ENCODE measurements at places on chromosomes 4 and X. TPM values are rescaled to one million over a fixed set of nuclear protein-coding genes. Genes with fewer than 3 reads are reported as not detected.

DNA sequence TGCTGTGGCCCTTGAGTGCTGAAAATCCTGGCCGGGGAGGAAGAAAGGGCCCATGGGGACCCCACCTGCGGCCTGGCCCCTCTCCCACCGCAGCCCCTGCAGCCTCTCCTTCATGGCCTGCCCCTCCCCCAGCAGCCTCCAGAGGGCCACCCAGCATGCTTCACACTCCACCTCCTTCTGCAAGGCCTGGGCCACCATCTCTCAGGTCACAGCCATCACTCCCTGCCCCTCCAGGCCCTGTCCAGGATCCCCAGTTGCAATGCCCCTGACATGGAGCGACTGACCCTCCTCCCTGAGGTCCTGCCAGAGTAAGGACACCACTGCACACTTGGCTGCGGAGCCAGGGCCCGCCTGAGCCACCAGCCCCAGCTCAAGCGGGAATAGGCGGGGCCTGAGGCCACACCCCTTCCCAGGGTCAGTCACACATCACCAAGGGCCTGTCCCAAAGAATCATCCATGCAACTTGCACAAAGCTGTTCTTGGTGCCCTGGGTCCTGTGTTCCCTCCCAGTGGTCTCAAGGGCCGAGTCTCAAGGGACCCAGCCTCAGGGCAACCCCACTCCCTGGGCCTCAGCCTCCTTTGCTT is 32.9 kb downstream of the CCNQ start:
- DNase-seq: no peak

- DNase-seq: peak; percentile 67
Observed at GRCh38 chrX:23773601-23774175, 9.3 kb upstream of the SAT1 start.

GRCh38 chr4:144647095-144647561 is 1.2 kb downstream of the HHIP start:
- DNase-seq: peak; percentile 27

GRCh38 chr4:156824451-156825060 is 147.0 kb downstream of the PDGFC start:
- no peak for DNase-seq

- DNase-seq: no peak
Observed at GRCh38 chr4:55838952-55839351, 14.5 kb upstream of the EXOC1 start.

GRCh38 chrX:112802541-112802940 is 38.1 kb downstream of the AMOT start:
- DNase-seq: no peak

DNA sequence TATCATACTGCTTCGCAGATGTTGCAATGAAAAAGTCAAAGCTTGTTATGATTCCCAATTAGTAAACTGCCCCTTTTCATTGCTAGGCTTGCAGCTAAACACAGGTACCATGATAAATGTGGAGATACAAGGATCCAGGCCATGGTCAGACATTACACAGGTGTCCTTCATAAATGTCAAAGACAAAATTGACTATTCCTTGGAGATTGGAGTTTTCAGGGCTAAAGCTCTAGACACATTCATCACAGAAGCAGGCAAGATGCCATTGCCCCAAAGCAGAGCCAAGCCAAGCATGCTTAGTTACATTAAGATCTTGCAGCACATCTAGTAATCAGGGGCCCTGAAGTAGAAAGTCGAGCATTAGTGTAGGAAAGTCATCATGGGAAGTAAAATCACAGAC is 111.3 kb upstream of the INTU start:
- DNase-seq: no peak

DNA sequence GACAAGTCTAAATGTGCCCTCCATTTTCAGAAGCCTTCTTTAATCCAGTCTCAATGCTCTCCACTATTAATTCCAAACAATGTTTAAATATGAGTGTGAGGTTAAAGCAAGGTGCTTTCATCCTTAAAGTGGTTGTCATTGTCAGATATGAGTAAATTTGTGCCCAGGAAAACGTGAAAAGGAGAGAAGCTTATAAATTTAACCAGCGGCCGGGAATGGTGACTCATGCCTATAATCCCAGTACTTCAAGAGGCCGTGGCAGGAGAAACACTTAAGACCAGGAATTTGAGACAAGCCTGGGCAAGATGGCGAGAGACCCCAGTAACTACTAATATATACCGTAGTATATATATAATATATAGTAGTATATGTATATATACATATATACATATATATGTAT is 270.0 kb downstream of the ARHGAP24 start:
- no peak for DNase-seq

DNA sequence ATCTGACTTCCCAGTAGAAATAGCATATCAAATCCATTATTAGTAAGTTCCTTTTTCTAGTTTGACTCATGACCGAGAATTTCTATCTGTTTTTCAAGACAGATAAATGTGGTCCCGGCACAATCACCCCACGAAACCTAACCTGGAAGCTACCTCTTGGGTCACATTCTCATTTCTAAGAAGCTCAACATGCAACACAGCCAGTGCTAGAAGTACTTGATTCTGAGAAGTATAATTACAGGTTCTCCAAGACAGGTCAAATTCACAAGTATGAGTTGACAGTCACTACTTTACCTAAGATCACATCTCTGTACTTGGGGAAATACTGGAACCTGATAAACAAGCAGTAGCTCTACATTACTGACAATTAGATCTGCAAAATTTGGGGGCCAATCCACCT is 54.0 kb upstream of the PLAC1 start:
- DNase-seq: peak; percentile 4

- peak; percentile 3 for DNase-seq
Observed at GRCh38 chr4:2258091-2259035, 3.5 kb downstream of the MXD4 start.

DNA sequence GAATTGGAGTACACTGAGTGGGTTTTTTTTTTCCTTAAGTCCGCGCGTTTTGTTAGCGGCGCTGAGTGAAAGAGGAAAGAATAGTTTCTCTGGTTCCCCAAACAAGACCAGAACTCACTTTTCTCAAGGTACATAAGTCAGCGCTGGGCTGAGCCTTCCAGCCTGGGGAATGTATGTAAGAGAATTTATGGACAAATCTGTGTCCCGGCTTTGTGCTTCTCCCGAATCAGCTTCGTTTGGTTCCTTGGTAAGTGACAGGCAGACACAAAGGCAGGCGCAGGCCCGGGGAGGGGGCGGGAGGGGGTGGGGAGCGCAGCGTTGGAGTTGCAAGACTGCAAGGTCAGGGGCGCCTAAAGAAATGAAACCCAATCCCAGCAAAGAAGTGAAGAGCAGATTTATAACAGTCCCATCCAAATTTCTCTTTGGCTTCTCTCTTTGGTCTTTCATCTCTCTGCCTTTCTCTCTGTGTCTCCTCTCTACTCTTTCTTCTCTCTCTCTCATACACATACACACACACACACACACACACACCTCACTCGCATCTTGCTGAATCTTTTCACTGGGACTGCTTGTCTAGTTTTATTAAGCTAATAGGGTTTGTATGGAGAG is 981 bp downstream of the TET2 start:
- DNase-seq: peak; percentile 45

DNA sequence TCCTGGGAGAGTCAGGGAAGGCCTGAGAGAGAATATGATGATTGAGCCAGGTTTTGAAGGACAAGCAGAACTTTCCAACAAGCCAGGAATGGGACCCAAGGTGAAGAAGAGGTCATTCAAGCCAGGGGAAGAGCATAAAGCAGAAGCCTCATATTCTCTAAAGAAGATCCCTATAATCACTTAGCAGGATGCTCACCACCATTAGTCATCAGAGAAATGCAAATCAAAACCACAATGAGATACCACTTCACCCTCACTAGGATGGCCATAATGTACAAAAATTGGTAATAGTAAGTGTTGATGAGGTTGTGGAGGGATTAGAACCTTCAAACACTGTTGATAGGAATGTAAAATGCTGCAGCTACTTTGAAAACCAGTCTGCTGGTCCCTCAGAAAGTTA is 20.5 kb upstream of the SUPT20HL1 start:
- DNase-seq: no peak

DNA sequence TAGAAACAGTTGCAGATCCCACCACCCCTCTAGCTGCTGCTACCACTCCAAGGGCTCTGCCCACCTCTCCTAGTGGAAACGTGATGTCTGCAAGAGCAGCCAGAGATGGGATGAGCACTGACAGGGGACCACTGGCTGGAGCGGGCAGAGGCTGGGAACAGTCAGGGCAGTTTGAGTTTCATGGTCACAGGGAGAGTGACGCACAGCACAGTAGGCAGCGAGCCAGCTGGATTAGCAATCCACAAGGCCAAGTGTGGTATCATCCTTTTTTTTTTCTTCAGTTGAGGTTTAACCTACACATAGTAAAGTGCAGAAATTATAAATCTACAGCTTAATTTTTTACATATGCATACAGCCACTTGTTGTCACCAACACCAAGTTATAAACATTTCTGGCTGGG is 6.4 kb upstream of the SCML2 start:
- DNase-seq: no peak

DNA sequence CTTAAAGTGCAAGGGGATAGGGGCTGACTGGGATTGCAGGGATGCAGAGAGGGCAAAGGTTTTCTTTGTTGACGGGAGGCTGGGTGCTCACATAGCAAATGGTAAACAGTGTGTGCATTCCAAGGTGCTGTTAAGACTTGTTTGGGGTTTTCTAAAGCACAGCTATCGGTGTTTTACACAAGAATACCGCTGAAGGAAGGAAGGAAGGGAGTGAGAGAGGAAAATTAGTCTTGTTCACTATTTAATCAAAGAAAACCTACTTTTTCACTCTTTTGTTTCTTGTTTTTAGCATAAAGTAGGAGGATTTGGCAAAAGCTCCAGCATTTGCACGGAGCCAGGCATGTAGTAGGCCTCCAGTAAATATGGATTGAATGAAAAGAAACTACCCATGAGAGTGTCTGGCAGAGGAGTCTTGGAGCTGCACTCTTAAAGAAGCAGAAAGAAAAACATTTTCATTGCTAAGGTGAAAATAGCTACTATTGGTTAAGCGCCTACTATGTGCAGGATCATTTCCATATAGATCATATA is 99.7 kb downstream of the FIP1L1 start:
- DNase-seq: no peak

GRCh38 chrX:31547816-31548215 is 476.0 kb upstream of the FTHL17 start:
- DNase-seq: no peak

DNA sequence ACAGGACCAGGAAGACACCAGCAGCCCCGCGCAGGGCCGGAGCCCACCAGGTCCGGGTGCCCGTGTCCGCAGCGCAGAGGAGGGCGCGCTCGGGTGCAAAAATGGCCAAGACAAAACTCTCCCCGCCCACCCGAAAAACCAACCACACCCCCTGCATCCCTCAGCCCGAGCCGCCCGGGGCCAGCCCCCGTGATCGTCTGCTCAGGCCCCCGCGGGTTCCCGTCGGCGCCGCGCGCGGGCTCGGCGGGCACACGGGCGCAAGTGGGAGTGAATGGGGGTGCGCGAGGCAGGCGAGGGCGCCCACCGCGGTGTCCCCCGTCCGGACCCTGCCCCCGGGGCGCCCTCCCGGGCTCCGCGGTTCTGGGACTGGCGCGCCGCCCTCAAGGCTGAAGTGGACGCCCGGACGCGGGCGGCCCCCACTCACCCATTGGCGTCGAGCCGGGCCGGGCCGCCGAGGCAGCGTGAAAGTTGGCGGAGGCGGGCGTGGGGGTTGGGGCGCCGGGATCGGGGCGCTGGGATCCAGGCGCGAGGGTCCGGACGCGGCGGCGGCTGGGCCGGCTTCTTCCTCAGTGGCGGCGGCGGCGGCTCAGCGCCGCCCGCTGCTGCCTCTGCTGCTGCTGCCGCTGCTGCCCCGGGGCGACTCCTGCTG is 393 bp downstream of the SH3KBP1 start:
- DNase-seq: no peak

DNA sequence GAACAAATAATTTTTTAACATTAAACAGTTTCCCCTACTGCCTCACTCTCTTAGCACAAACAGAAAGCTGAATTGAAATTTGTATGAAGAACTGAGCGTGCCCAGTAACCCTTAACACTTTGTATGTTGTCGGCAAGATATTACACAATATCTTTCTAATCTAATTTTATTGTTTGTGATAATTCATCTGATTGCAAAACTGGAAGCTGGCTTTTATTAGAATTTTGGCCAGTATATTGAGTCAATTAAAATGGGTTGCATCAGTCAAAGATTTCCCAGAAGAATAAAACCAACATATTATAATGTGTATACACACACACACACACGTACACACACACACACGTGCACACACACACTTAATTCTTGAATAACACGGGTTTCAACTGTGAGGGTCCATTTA is 2332.1 kb downstream of the PCDH7 start:
- no peak for DNase-seq

DNA sequence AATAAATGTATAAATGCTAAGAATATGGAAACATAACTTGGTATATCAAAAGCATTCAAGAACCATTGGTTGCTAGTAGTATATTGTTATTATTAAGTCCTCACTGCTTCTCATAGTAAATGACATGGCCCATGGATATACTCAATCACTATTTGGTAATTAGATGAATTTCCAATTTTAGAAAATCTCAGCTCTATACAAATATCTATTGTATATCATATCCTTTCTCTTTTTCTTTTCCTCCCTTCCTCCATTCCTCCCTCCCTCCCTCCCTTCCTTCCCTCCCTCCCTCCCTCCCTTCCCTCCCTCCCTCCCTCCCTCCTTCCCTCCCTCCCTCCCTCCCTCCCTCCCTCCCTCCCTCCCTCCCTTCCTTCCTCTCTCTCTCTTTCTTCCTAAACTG is 514.4 kb upstream of the LCORL start:
- DNase-seq: no peak

DNA sequence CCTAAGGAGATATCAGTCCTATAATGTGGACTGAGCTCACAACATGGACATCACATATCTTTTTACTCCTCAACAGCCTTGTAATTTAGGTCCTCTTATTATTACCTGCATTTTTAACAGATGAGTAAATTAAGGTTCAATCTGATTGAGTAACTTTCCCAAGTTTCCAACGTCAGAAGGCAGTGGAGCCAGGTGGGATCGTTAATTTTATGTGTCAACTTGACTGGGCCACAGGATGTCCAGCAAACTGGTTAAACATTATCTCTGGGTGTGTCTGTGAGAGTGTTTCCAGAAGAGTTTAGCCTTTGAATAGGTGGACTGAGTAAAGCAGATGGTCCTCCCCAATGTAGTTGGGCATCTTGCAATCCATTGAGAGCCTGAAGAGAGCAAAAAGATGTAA is 59.0 kb upstream of the SLIT2 start:
- no peak for DNase-seq

Gene NEUROG2
- not detected for total RNA-seq

Gene CLTRN
- total RNA-seq: 0.59 TPM

Gene GAGE12F
- total RNA-seq: not detected

Gene MAPK10
- not detected for total RNA-seq

Gene CXCL10
- 0.64 TPM for total RNA-seq

Gene C4orf54
- not detected for total RNA-seq

Gene FDCSP
- not detected for total RNA-seq

Gene FAM184B
- not detected for total RNA-seq
